Activated T-cell treated with anti-CD3 and anti-CD28 coated beads for 48 hours (primary cell): ENCODE measurements at places on chromosomes 12 and 14.

DNA sequence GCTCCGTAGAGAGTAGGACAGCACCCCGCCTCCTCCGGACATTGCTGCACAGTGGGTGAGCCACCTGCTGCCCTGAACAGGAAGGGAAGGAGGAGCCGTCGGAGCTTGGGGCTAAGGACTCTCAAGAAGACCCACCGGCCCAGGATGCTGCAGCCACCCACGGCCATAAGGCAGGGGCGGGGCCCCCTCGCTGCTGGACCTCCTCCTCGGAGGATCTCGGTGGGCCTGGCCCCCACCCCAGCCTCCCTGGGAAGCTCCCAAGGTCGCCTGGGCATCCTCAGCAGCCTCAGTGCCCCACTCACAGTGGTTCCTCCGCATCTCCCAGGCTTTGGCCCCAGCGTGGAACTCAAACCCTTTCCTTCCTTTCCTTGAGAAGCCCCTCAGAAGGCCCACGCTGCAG lies 68.6 kb upstream of the DIO3 start:
- no peak for DNase-seq

GRCh38 chr14:93971635-93972027 lies 4.7 kb downstream of the ASB2 start:
- DNase-seq, result no peak

GRCh38 chr12:13957576-13957975 lies 23.8 kb downstream of the GRIN2B start:
- no peak for DNase-seq

GRCh38 chr12:113048716-113049127 lies 7.8 kb upstream of the DTX1 start:
- DNase-seq, result peak; percentile 43

- no peak for DNase-seq
These were observed 62.3 kb upstream of the TMEM132C start for GRCh38 chr12:128204711-128205110.
